ENCODE measurements at places on chromosomes 6 and 20. TPM values are rescaled to one million over a fixed set of nuclear protein-coding genes. Genes with fewer than 3 reads are reported as not detected.

- no peak for DNase-seq
These were observed 19.4 kb upstream of the CTAGE9 start for GRCh38 chr6:131730264-131730663.

Gene OVOL2
- total RNA-seq, result not detected

- no peak for DNase-seq
These were observed 5.1 kb downstream of the SPINT3 start for GRCh38 chr20:45510242-45510862.

GRCh38 chr20:63273635-63274380, 1.2 kb downstream of the ARFGAP1 start:
- DNase-seq, result no peak

GRCh38 chr6:39653612-39654011, 71.6 kb downstream of the KIF6 start:
- no peak for DNase-seq

Gene NRSN1
- total RNA-seq, result not detected

Gene DDX43
- total RNA-seq, result 0.25 TPM

Gene GNMT
- total RNA-seq, result 0.69 TPM

DNA sequence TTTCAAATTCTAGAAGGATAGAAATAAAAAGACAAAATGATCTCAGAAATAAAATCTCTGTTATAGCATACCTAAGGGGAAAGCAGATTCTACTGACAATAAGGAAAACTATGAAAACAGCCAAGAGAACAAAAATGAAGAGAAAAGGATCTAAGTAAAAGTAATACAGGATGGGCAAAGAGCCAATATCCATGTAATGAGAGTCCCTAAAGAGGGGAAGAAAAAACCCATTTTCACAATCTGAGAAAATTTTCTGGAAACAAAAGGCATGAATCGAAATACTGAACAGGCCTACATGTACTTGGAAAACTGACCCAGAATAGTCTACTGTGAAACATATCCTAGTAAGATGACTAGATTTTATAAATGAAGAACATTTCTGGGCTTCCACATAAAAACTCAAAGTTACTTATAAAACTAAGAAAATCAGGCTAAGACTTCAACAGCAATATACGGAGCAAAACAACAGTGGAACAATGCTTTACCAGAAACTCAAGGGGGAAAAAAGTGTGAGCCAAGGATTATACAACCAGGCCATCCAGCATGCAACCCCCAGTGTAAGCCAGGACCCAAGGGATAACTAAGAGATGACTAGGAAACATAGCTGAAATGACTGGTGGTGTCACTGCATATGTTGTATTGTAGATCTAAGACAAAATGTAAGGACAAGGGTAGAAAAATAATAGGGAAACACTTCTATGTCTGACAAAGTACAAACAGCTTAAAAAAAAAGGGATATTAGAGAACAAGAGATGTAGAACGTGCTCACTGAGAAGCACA, 10.2 kb downstream of the NAPB start:
- no peak for DNase-seq

- no peak for DNase-seq
These were observed 47.5 kb downstream of the CHMP4B start for GRCh38 chr20:33858666-33859065.

DNA sequence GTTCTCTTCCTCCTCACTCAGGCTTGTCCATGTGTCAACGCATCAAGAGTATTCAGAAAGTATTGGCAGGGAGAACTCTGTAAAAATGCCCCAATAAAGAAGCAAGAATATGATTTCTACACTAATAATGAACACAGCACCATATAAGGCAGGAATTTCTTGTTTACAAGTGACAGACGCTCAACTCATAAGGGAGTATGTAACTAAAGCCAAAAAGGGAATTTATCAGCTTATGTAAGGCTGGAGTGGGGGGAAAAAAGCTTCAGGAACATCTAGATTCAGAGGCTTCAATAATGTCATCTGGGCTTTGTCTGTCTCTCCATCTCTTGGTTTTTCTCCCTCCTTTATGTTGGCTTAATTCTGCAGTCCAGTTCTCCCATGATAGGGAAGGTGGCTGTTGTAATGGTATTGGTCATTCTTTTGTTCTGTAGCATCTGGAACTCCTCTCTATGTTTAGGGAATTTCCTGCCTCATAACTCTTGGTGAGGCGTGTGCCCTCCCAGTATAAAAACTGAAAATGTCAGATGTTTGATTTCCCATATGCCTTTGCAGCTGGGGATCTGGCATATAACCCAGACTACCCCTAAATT, 125.1 kb upstream of the COL21A1 start:
- no peak for DNase-seq

DNA sequence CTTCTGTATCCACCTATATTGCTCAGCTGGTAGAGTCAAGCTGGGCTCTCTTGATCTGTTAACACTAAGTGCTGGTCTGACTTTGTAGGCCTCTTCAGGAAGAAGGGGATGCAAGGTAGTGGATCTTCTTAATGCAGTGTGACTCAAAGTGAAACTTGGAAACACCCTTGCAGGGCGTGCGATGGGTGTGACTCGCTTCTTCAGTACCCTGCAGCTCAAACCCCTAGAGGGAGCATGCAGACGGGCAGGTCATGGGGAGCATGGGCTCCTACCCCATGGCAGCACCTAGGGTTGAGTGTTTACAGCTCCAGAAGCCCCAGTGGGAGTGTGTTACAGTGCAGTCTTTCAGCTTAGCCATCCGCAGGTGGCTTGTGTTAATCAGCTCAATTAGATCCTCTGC, 757 bp upstream of the SAMD3 start:
- DNase-seq, result peak; percentile 44

Gene PERP
- 1.0 TPM for total RNA-seq

DNA sequence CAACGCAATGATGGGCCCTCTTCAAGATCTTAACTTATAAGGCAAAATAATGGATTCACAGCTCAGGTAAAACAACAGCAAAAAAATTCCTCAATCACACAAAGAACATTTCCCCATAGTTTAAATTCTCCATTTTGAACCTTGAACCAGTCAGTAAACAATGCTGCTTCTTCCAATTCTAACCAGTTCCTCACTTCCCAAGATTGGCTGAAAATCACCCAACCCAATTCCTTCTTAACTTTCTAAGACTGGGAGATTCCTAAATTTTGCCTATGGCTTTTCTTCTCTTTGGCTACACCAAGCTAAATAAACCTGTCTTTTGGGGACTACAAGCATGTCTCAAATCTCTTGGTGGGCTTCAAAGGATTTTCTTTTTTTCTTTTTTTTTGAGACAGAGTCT, 3.1 kb upstream of the ZNF451 start:
- no peak for DNase-seq

- DNase-seq, result no peak
These were observed 319.3 kb downstream of the PKHD1 start for GRCh38 chr6:51768087-51768486.

DNA sequence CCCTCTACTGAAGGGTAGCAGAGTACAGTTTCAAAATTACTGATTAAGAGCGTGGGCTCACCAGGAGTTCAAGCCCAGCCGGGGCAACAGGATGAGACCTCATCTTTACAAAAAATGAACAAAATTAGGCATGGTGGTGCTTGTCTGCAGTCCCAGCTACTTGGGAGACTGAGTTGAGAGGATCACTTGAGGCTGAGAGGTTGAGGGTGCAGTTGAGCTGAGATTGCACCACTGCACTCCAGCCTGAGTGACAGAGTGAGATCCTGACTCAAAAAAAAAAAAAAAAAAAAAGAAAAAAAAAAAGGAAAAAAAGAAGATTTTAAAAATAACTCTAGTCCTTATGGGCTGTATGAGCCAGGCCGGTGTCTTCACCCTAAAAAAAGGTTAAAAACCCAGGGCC, 18.7 kb downstream of the PABPC1L start:
- no peak for DNase-seq

- no peak for DNase-seq
These were observed 7.9 kb downstream of the COL9A3 start for GRCh38 chr20:62824476-62825332.

GRCh38 chr6:137933696-137934095, 66.6 kb downstream of the TNFAIP3 start:
- no peak for DNase-seq

Gene TAGAP
- total RNA-seq, result 130 TPM

DNA sequence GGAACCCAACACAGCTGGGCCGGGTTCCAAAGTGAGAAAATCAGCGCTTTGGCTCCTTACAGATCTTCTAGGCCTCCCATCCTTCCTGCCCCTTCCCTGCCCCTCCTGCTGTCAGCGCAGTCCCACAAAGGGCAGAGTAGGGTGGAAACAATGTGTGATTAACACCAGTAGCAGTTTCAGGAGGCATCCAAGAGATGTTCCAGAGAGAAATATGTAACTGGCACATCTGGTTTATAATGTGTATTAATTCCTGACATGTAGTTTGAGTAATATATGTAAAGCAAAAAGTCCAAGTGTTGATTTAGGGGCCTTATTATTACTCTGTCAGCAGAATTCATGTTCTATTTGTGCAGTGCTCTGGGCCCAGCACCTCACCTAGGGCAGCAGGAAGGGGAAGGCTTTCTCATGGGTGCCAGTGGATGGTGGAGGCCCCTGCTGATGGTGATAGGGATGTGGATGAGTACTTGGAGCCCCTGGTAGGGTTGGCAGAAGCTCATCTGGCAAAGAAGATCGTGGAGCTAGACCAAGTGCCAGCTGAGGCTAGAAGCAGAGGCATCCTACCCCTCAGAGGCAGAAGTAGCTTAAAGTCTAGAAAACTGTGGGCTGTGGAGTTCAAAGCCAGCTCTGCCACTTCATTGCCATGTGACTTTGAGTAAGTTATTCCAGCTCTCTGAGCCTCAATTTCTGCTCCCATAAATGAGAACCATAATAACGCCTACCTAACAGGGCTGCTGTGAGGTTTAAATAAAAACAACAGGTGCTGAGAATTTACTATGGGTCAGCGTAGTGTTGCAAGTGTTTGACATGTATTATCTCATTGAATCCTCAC, 22.4 kb upstream of the RALY start:
- no peak for DNase-seq

DNA sequence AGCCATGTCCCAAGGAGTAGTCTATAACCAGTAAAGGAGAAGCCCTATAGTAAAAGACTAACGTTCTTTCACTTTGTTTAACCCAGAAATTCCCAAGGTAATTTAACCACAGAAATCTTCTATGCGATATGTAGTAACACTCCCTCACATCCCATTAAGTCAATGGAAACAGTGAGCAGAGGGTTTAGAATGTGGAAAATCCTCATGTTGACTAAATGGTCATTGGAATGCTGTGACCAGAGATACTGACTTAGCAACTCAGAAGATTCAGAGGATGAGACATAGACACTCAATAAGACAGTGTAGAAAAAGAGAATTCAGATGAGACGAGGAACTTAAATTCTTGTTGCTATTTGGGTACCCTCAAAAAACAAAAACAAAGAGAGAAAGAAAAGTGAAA, 562.2 kb upstream of the NOX3 start:
- no peak for DNase-seq

- DNase-seq, result no peak
These were observed 435.7 kb upstream of the FKBP1C start for GRCh38 chr6:62775427-62776022.

GRCh38 chr20:47659904-47660601, 125.2 kb downstream of the SULF2 start:
- no peak for DNase-seq

DNA sequence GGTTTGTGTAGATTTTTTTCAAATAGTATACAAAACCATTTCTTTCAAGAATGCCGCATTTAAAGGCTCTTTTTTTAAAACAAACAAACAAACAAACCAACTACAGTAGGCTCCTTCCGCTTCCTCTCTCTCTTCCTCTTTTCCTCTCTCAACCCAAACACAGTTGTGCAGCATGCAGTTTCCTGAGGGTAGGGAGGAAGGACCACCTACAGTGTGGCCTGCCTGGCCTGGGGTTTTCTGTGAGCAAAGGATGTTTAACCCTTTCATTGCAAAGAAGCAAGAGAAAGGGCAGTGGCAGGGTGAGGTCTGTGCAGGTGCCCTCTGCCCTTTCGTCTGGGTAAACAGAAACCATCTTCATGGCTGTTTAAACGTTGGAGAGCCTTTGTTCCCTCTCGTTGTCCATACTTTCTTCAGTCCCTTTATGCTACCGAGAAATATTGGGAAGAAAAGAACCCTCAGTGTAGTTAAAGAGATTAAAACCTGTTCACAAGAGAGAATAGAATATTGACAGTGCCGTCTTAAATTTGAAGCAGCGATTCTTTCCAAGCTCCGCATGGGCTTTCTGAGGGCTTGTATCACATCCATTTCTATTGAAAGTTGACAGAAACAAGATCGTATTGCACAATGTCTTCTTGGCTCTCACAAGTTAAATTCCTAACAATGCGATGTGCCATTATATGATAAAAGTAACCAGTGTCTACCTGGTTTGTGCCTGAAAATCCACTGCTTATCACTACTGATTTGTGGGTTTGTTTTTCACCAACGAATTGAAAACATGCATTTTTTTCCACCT, 215.5 kb upstream of the SNX9 start:
- DNase-seq, result no peak

Gene MYL9
- 0.98 TPM for total RNA-seq

Gene UTRN
- 7.7 TPM for total RNA-seq

Gene TBCC
- 21.4 TPM for total RNA-seq

DNA sequence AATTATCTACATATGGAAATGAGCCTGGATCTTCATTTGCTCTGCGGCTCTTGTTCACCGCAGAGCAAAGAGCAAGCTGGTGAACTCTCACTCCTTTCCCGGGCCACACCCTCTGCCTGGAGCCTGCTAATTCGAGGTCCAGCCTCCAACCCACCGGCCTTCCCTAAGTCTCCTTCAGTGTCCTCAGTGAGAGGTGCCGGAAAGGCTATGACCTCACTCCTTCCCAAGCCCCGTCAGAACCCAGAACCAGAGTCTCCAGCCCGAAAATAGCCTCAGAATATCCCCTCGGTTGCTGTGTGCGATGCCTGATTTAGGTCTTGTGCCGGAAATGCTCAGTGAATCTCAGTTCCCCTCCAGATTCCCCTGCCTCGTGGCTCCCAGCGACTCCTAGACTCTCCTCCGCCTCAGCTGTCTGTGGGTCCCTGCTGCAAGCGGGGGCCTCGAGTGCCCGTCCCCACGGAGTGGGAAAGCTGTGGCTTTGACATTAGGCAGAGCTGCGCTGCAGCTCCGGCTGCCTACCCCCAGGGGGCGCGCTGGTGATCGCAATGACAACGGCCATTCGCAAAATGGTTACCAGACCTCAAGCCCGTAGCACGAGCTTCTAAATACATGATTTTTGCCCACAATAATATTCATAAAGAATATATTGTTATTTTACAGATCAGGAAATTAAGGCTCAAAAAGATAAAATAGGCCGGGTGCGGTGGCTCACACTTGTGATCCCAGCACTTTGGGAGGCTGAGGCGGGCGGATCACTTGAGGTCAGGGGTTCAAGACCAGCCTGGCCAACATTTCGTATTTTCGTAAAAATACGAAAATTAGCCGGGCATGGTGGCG, 4.1 kb upstream of the BNIP5 start:
- DNase-seq, result peak; percentile 74

DNA sequence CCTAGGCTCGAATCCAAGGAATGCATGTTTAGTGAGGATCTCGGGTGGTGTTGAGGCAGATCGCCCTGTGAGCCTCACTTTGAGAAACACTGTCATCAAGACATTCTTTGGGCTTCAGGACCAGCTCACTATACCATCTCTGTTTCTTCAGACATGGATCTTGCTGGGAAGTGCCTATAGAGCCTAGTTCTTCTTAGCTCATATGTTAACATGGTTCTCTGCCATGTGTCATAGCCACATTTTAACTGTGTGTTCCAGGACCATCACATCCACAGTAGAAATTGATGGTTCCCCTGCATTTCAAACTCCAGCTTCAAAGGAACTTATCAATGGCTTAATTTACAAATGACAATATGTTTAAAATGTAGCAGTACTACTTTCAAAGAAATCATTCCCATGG, 57.4 kb downstream of the NOX3 start:
- DNase-seq, result no peak
